Natural killer cell (primary cell): ENCODE measurements at places on chromosomes 7 and 10. TPM values are rescaled to one million over a fixed set of nuclear protein-coding genes. Genes with fewer than 3 reads are reported as not detected.

- no peak for DNase-seq
These were observed 156.0 kb downstream of the GLI3 start for GRCh38 chr7:42080841-42081586.

- no peak for DNase-seq
These were observed 29.6 kb downstream of the ANKRD16 start for GRCh38 chr10:5860066-5860465.

GRCh38 chr7:152340161-152340560 lies 95.6 kb downstream of the KMT2C start:
- DNase-seq = no peak

DNA sequence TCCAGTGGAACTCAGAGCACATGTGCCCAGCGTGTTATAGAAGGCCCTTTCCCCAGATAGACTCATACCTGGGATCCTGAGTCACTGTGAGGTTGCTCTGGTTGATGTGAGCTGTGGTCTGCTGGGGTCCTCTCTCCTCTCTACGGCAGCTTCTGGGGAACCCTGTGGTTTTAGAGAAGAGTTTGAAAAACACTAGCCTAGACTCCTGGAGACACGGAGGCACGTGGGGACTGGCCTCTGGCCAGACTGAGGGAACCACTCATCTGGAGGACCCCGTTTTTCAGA lies 10.3 kb downstream of the ZNF775 start:
- DNase-seq = no peak

LRRTM3 gene
- not detected for total RNA-seq

DNA sequence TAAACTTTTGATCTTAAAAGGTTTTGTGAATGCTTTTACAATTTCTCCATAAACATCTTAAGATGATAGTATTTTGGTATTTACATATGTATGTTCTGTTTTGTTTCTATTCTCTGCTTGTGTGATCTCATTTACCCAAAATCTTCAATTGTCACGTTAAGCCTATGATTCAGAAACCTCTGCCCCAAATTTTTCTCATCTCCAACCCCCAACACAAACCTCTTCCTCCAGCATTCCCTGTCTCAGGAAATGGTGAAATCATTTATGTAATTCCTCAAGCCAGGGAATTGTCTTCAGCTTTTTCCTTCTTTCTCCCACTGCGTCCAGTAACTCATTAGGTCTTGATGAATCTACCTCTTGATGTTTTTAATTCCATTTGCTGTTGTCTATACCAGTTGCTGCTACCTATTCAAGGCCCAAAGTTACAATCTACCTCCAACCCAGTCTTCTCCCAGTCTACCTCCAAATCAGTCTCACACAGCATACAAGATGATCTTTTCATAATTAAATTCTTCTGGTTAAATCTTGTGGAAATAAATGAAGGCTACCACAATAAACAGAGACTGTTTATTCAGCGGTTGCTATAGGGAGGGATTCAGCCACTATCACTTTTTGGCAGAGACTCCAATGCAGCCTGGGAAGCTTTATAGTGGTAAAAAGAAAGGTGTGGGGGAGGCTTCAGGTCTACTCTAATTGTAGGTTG lies 5.8 kb downstream of the CFAP69 start:
- no peak for DNase-seq

CLEC5A gene
- not detected for total RNA-seq

XRCC2 gene
- 1.2 TPM for total RNA-seq

TRUB1 gene
- 10.3 TPM for total RNA-seq

GRCh38 chr10:7374795-7375194 lies 36.0 kb downstream of the SFMBT2 start:
- no peak for DNase-seq

CASTOR2 gene
- total RNA-seq = 10.8 TPM

C10orf62 gene
- 0.32 TPM for total RNA-seq

- DNase-seq = no peak
These were observed 58.4 kb upstream of the MACROH2A2 start for GRCh38 chr10:69994262-69994661.

DNA sequence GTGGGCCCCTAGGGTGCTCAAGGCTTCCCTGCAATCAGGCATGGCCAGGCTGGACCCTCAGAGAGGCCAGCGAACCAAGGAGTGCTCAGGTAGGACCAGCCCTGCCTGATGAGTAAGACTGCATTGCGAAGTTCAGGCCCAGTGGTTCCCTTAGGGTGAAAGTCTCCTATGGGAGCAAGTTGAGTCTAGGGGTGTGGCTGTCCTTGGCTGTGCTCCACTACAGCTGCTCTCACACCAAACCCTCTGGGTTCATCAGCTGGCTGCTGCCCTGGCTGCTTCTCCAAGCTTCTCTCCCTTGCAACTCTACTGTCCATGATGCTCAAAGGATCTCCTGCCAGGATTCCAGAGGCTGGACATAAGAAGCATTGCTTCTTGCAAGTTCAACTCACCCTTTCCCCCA lies 18.7 kb downstream of the FAM25A start:
- no peak for DNase-seq

- no peak for DNase-seq
These were observed 66.2 kb upstream of the RHEB start for GRCh38 chr7:151585744-151586393.

CALML3 gene
- total RNA-seq = not detected

CCDC6 gene
- 19.7 TPM for total RNA-seq

DNA sequence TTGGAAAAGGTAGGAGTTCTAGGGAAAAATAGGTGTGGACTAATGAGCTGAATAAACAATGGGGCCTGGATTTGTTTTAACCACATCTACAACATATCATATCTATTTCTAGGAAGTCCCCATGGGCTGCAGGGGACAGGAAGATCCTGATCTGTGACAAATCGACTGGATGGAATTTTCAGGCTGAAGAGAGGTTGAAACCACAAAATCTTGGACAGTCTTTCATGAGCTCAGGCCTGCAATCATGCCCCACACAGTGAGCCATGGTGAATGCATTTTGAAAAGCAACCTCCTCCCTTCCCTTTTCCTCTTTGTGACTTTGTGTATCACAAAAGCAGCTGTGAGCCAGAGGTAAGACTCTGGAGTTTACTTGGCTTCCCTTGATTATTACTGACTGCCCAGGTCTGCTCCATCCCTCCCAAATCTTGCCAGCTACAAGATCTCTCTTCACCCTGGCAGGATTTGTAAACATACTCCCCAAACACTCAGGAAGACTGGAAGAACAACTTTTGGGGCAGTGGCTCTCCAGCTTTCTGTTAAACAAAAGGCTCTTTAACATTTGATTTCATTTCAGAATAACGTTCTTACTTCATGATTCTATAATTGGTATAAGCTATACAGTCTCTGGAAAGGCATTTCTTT lies 66.4 kb downstream of the ASAH2B start:
- DNase-seq = no peak

DNA sequence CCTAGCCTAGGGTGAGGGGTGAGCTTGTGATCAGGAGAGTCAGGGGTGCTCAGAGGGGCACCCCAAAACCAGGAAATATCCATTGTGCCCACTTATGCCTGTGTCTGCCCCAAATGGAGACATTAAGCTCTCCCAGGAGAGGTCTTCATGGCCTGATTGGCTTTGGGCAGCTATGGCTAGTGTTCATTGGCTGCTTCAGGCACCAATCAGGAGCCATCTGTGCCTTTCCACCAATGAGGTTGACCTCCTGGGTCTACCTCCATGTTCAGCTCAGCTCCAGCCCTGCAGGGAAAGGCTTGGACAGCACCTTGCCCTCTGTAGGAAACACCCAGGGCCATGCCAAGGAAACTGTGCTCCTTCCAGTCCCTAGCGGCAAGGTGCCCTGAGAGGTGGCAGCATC lies 23.9 kb upstream of the HSPB1 start:
- no peak for DNase-seq

- DNase-seq = no peak
These were observed 9.9 kb downstream of the SLC25A13 start for GRCh38 chr7:96311967-96312366.

LBX1 gene
- not detected for total RNA-seq

SPDYE11 gene
- total RNA-seq = not detected

GRCh38 chr10:5400468-5401240 lies 4.0 kb downstream of the TUBAL3 start:
- no peak for DNase-seq

GRCh38 chr10:46312953-46313352 lies 26.2 kb downstream of the ANTXRL start:
- no peak for DNase-seq

DNA sequence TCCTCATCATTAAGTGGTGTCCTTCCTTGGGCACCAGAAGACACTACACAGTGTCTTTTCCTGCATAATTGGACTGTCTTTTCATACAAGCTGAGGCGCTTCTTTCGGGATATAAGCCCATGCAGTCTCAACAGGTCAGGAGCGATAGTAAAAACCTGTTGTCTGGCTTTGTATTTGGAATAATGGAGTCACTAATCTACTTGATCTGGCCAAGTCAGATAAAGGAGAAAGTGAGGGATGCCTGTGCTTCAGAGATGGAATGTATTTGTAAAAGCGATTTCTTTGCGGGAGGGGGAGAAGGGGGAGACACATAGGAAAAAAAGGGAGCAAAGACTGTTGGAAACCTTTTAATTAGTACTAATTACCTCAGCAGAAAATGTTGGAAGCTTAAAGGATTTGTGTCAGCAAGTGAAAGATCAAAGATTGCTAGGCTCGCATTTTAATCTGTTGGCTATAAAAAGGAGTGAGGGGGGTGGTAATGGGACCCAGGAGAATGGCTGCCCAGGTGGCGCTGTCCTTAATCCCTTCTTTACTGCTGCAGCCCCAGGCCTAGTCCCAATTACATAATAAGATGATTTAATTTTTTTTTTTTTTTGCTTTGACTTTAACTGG lies 581.4 kb downstream of the LRMDA start:
- DNase-seq = no peak

MALRD1 gene
- not detected for total RNA-seq

DNA sequence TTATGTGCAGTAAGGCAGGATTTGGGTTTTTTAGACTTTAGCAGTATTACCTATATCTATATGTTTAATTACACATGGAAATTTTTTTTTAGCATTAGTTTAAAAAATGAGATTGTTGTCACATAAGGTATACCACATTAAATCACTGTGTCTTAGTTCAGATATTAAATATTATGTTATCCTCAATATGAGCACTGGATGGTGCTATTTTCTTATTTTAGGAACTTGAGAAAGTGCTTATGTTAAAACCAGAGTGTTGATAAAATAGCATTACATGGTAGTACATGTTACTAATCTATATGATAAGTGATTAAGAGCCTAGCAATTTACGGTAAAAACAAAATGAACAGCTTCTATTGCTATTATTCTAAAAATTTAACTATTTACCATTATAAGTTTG lies 28.8 kb downstream of the MIOS start:
- DNase-seq = peak; percentile 57
